ENCODE measurements at places on chromosomes 2 and 18. TPM values are rescaled to one million over a fixed set of nuclear protein-coding genes. Genes with fewer than 3 reads are reported as not detected.
A peak's percentile ranks its signal among the peaks of the same experiment; 100 is the strongest.

Gene GAREM2
- 22.0 TPM for total RNA-seq

Gene CREG2
- 183 TPM for total RNA-seq

Gene POTEF
- total RNA-seq = not detected

Gene FKBP1B
- 31.7 TPM for total RNA-seq

Gene GCKR
- total RNA-seq = 3.6 TPM

Gene MC5R
- total RNA-seq = not detected

Gene TRABD2A
- 10.8 TPM for total RNA-seq

Gene SAG
- not detected for total RNA-seq

Gene GFPT1
- 32.6 TPM for total RNA-seq

- no peak for DNase-seq
Observed at GRCh38 chr2:6314218-6314960, 551.3 kb downstream of the CMPK2 start.

DNA sequence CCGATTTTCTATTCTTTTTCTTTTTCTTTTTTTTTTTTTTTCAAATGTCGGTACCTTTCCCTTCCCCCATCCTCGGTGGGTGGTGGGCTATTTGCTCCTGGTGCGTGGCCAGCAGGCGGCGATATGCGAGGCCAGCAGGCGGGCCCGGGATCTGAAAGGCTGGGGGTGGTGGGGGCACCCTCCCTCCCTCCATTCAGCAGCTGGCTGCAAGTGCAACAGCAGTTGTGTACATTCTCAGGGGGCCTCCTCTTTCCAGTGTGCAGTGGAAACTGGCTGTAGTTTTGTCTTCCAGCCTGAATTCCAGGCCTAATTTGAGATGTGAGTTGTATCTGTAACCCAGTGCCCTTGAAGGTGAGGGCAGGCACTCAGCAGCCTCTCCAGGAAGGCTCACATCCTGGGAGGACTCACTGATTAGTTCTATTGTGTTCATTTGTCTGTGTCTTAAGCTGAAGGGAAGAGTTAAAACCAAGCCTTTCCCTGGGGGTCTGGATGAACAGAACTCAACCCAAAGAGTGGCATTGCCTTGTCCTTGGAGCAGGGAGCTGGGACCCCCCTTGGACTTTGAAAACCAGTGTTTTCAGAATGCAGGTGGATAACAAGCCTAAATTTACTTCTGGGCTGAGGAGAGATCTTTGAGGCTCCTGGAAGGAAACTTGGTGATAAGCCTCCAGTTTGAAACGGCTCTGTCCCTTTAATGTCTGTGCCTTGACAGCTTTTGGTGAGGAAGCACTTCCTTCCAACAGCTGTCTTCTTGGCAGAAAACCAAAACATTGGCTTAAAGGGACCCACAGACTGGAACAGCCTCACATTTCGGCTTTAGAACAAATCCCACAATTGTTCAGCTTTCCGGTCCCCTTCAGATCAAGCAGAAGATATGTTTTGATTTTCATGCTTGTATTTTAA, 3.3 kb downstream of the MYCN start:
- DNase-seq = peak; percentile 70

GRCh38 chr2:127879899-127880298, 5.9 kb downstream of the AMMECR1L start:
- DNase-seq = no peak

DNA sequence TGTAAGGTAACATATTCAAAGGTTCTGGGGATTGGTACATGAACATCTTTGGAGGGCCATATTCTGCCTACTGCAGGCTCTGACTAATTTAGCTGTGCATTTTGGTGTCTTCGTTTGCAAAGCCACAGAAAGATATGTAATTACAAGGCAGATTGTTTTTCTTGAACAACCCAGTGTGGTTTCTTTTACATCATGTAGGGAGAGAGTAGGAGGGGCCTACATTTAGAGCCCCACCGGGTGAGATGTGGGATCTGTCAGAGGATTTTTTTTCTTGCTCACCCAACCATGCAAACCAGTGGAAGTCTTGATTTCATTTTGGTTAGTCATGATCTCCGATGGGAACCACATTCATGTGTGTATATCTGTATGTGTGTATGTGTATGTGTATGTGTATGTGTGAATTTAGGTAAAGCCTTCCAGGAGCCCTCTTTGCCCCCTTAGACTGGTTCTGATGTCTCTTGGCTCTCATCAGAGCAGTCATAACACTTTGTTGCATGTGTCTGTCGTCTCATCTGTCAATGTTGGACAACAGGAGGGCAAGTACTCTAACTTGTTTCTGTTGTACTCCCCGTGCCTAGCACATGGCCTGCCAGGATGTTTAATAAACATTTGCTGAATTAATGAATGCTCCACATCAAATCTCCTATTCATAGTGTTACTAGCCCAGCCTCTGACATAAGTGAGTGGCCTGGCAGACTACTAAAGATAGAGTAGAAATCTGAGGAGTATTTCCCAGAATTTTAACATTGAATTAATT, 239.9 kb downstream of the MTX2 start:
- no peak for DNase-seq

DNA sequence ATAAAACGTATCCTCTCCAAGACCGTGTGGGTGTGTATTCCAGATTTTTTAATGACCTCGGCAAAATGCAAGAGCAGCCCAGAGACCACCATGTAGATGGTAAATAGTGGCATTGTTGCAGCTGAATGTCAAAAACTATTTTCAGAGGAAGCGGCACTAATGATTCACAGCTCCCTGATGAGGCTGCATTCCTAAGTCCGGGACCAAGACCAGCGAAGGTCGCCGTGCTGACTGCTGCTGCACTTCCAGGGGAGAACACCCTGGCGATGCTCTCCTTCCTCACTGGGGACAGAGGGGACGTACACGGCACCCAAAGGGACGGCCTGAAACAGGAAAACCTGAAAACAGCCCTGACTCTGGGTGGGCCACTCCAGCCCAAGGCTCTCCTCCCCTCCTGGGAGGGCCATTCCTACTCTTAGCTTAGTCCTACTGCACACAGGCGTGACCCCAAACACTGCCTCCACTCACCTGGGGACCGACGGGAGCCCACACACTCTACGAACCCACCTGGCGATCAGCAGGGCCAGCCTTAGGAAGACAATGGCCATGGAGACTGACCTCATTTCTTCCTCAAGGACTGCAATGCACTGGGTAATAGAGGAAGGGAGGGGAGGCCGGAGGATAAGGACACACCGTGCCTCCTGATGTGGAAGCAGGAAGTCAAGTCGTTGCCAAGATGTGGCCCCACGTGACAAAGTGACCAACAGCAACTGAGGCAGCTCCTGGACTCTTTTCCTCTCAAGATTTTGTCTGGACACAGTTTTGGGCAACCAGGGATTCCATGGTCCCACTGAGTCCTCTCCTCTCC, 82.8 kb downstream of the ZNF516 start:
- no peak for DNase-seq

DNA sequence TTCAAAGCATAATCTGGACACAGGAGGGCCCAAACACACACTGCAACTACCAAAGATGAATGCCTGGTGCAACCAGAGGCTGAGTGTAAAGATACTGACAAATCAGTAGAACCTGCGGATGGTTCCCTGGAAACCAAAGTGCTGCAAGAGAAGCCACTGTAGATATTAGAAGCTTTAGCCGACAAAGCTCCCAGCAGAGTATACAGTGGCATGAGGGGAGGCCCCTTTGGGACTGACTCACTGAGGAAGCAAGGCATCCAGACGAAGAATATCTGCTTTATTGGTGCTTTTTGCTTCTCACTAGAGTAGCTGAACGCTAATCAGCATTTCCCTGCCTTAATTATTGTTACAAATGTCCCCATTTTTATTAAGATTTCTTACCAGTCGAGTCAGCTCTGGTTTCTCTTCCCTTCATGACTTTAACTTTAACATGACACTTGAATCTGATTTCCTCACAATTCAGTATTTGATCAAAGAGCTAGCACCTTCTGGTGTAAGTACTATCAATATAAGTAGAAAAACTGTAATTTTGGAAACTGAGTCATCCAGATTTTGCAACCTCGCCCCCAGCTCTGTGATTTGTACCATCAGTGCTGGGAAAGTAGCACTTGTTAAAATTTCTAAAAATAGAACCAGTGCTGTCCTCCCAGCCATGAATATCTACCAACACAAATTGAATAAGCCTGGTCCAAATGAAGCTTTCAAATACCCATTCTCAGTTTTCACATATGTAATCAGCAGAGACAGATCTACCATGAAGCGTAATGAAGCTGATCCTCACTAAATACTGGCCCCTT, 34.2 kb downstream of the FIGN start:
- DNase-seq = no peak

- no peak for DNase-seq
Observed at GRCh38 chr18:40365526-40365925, 1589.5 kb upstream of the PIK3C3 start.

GRCh38 chr2:240832921-240833494, 13.0 kb upstream of the KIF1A start:
- DNase-seq = no peak

DNA sequence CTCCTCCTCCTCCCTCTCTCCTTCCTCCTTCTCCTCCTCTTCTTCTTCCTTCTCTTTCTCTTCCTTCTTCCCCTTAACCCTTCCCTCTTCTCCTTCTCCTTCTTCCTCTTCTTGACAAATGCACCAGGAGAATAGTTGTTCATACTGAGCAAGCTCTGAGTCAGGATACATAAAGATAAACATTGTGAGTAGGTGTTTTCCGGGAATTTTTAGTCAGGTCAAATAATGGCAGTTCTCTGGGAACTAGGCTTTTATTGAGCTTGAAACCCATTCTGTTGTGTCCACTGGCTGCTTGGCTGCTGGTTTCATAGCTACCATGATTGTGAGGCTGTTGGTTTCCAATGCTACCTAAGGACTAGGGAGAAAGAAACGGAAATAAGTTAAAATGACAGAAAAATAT, 1144.7 kb upstream of the DDX18 start:
- no peak for DNase-seq

- no peak for DNase-seq
Observed at GRCh38 chr2:226124548-226125011, 675.0 kb downstream of the IRS1 start.

DNA sequence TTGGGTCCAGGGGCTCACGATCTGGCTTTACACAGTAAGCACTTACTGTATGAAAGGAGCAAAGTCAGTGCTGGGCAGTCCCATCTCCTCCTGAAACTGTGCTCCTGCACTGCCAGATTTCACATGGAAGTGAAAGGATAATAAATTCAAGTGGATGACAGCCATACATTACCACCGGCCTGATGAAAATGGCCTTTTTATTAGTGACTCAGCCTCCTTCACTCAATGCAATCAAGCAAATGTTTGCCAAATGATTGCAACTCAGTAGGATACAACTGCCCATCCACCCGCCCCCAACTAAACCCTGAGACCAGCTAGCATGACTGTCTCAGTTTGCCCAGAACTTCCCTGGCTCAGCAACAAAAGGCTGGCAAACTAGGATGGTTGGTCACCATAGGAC, 77.1 kb downstream of the MYO5B start:
- DNase-seq = no peak

- DNase-seq = no peak
Observed at GRCh38 chr2:191048073-191048472, 34.1 kb upstream of the STAT1 start.

- no peak for DNase-seq
Observed at GRCh38 chr2:84029903-84030575, 429.0 kb downstream of the SUCLG1 start.

DNA sequence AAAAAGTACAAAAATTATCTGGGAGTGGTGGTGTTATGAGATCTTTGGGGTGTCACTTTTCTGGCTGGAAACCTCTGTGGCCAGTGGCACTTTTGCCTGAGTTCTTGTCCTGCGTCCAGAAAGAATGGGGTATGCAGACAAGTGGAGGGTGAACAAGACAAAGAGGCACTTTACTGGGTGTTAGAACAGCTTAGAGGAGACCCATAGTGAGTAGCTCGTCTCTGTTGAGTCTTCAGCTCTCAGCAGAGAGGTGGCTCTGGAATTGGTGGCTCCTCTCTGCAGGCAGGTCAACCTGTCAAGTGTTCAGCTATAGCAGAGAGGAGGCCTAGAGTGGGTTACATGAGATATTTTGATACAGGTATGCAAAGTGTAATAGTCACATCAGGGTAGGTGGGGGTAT, 26.1 kb downstream of the CRYGD start:
- no peak for DNase-seq

DNA sequence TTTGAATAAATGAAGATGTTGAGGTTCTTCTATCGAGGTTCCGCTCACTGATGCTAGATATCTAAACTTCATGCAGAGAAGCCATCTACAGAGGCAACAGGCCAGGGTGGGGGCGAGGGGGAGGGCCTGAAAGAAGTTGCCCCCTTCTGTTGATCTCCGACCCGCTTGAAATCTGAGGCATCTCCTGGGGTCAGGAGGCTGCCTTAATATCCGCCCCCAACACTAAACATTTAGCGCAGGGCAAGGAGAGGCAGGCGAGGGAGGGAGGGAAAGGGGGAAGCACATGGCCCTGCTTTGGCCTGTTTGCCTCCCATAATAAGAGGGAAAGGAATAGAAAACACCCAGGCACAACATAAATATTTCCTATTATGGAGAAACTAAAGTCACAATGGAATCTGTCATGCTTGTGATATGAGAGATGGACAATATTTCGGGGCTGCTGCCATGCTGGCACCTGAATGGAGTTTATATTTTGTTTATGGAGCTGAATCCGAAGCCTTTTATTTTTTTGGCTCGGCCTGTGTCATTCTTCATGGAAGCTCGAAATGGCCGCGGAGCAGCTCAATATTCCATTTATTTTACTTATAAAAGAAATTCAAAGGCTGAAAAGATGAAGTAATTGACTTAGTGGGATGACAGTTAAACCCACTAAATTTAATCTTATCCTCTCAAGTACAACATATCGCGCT, 221.1 kb downstream of the INSIG2 start:
- DNase-seq = no peak

DNA sequence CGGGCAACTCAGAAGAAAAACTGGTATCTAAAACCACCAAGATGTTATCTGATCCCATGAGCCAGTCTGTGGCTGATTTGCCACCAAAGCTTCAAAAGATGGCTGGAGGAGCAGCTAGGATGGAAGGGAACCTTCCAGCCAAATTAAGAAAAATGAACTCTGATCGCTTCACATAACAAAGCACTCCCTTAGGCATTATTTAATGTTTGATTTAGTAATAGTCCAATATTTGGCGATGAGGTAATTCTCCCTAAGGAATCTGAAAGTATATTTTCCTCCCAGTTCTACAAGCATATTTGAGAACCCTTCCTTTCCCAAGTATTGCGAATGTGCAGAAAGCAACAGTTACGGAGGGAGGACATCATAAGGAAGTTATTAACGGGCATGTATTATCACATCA, 156.6 kb downstream of the KCNJ3 start:
- no peak for DNase-seq

DNA sequence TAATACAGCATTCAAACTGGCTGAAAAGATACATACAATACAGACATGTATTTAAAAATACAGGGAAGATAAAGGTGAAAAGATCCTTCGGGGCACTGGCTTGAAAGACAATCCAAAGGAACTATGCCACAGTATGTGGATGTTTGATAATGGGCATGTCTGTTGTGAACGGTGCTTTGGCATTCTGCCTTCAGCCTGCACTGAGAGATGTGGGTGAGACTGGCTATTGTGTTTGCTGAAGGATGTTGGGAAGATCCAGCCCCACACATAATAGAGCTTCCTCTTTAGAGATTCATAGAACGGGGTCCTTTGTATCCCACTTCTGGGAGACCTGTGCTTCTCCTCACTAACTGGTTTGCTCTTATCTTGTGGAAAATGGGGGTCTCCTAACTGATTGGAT, 65.1 kb upstream of the CXCR4 start:
- no peak for DNase-seq

Measured in dorsolateral prefrontal cortex (tissue), 122 donors.